ENCODE measurements at places on chromosomes 11 and 22.

DNA sequence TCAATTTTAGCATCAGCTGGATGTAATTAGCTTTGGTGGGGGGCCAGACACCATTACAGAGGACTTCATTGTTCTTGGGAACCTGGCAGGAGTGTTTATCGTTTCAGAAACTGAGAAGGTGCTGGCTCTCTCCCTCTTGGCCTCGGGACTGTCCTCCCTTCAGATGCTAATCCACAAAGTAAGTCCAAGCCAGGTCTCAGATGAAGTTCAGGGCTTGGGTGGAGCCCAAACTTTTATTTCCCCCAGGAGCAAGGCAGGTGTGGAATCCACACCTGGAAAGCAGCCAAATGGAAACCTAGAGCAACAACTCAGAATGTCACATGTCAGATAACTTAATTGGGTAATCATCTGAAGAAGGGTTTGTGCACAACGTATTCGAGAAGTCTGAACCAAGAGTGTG lies 119.2 kb downstream of the ME3 start:
- DNase-seq: no peak

- DNase-seq: no peak
These were observed 60.4 kb downstream of the SBF2 start for GRCh38 chr11:10233581-10233980.

DNA sequence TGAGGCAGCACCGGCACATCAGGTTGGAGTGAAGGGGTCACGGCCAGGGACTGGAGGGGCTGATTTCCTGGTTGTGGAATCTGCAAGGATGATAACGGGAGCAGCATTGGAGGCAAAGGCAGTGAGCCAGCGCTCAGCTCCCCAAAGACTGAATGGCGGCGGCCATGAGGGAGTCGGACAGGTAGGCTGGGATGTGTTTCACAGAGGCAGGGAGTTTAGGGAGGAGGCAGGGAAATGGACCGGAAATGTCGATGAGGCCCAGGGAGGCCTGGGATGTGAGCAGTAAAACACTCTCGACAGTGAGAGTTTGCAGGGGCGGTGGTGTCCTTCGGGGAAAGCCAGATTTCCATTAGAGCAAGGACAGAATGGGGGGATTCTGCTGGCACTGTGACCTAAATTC lies 64.2 kb upstream of the EIF3D start:
- no peak for DNase-seq

DNA sequence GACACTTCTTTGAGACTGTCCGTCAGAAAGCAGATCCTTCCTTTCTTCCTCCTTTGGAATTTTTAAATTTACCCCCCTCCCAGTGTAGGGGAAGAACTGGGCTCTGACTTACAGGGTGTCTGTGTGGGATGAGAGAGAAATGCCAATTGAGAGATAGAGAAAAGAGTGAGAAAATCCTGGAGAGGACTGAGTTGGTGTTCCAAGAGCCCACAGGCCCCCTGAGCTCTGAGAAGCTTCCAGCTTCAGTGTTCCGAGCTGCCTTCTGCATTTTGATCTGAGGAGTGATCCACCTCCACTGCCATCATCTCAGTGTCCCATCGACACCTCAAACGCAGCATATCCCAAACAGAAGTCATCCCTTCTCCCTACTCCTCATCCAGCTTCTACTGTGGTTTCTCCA lies 70.7 kb upstream of the GRK3 start:
- no peak for DNase-seq

All from NCI-H1092 (cell line).